ENCODE measurements at places on chromosomes 11 and 22. TPM values are rescaled to one million over a fixed set of nuclear protein-coding genes. Genes with fewer than 3 reads are reported as not detected.

FBXO3 gene
- 22.6 TPM for total RNA-seq

ZNF214 gene
- 2.4 TPM for total RNA-seq

DNA sequence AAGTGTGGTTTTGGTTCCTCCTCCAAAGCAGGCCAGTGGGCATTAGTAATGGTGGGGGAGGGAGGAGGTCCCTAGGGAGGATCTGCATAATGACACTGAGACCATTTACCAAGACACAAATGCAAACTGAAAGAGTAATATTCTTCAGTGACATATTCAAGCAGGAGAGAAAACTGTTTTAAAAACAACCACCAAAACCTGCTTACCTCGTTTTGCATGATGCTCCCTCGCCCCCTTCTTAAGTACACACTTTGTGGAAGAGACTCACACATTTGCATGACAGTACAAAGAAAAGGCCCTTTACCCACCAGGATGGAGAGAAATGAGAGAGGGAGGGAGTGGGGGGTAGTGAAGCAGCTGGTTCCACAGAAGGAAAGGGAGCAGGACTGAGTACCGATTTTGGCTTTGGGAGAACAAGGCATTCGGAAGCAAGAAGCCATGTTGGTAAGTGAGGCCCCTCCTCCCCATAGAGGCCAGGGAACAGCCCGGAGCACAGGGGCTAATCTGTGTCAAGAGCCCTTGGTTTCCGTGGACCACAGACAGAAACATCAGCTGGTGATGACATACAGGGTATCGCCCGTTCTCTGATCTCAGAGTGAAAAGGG is 13.0 kb upstream of the OPCML start:
- peaks cover 34% of the 10 kb centered on the region for H3K4me1 ChIP-seq
- H3K27ac ChIP-seq, result no peak overlapping the region
- H3K4me3 ChIP-seq, result no peak overlapping the region
- DNase-seq, result no peak
- H3K27me3 ChIP-seq, result peaks cover 10% of the 10 kb centered on the region

DNA sequence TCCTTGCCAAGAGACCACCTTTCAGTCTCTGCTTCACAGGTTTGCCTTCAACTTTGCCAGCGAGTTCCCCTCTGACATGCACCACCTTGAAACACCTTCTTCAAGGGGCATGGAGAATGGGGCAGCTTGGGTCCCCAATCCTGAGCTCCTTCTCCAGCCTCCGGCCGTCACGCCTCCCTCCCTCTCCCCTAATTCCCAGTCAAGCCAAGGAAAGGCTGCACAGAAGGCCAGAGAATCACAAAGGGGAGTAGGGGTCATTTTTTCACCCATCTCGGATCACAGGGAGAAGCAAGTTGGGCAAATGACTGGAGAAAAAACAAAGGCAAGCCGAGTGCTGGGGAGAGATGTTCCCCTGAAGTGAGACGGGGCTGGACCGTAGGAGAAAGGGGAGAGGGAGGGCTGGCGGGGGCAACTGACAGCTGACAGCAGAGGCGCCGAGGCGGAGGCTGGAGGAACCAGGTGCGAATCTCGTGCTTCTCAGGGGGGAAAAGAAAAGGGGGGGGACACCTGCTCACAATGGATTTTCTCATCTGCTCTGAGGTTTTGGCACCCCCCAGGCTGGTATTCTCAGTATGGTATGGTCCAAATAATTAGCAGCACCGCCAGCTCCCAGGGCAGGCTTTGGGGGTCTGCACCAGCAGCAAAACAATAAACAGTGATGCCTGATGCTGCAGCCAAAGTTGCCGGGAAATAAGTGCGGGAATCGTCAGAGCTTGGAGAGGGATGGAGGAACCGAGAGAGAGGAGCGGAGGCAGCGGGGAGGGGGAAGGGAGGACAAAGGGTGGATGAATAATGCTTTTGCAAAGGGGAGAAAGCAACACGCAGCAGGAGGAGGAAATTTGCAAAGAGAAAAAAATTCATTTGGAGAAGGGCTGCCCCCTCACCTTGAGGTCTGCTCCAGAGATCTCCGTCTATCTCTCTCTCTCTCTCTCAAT is 644 bp downstream of the YPEL4 start:
- peaks cover 32% of the 10 kb centered on the region for H3K27me3 ChIP-seq
- peaks cover 72% of the 10 kb centered on the region for H3K4me1 ChIP-seq
- peak overlapping the region; percentile 83 for H3K27ac ChIP-seq
- no peak for DNase-seq
- peaks cover 3% of the 10 kb centered on the region for H3K36me3 ChIP-seq

- no peak overlapping the region for H3K4me3 ChIP-seq
- no peaks in the 10 kb centered on the region for H3K36me3 ChIP-seq
- DNase-seq, result peak; percentile 56
- peaks cover 8% of the 10 kb centered on the region for H3K27me3 ChIP-seq
Measured at GRCh38 chr11:70580036-70580805, 181.9 kb downstream of the CTTN start.

GRCh38 chr22:24189249-24190158 is 8.2 kb downstream of the SUSD2 start:
- no peaks in the 10 kb centered on the region for H3K36me3 ChIP-seq
- peak; percentile 82 for DNase-seq
- H3K27me3 ChIP-seq, result peaks cover 6% of the 10 kb centered on the region
- H3K27ac ChIP-seq, result no peak overlapping the region

DNA sequence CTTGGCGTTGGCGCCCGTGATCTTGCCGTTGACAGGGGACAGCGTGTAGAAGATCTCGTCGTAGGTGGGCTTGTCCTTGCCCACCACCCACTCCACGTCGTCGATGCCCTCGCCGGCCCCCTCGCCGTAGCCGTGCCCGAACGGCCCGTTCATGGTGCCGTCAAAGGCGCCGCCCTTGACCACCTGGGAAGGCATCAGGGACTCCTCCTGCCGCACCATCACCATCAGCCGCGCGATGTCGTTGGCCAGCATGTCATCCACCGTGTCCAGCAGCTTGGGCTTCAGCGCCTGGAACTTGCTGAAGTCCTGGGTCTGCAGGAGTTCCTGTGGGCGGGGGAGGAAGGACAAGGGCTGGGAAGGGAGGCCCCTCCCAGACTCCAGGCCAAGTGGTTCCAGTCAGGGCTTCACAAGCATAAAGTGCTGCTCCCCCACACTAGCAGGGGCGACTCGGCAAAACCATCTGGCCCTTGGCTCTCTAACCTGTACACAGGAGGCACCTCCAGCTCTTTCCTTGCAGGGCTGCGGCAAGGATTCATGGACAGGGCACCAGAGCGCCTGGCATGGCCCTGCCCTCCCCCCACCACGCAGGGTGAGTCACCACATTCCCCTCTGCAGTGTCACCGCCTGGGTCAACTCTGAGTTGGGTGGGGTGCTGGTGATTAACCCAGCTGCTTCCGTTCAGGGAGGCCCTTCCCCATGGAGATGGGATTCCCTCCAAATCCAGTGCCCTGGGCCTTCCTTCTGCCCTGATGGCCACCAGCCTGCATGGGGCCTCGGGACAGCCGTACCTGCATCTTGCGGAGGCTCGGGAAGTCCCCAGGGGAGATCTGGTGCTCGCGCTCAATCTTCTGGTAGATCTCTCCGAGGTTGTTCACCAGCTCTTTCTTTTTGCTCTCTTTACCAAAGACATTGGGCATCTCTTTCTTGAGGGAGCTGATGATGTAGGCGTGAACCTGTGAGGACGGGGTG is 10.4 kb upstream of the CDC42BPG start:
- H3K27ac ChIP-seq, result no peak overlapping the region
- peak overlapping the region; percentile 34 for H3K4me3 ChIP-seq
- H3K4me1 ChIP-seq, result peaks cover 3% of the 10 kb centered on the region

- no peak overlapping the region for H3K4me3 ChIP-seq
- peaks cover 5% of the 10 kb centered on the region for H3K27me3 ChIP-seq
- H3K4me1 ChIP-seq, result peaks cover 3% of the 10 kb centered on the region
- H3K36me3 ChIP-seq, result no peaks in the 10 kb centered on the region
- H3K27ac ChIP-seq, result no peak overlapping the region
- DNase-seq, result no peak
Measured at GRCh38 chr22:19805821-19806212, 45.2 kb downstream of the TBX1 start.

DNA sequence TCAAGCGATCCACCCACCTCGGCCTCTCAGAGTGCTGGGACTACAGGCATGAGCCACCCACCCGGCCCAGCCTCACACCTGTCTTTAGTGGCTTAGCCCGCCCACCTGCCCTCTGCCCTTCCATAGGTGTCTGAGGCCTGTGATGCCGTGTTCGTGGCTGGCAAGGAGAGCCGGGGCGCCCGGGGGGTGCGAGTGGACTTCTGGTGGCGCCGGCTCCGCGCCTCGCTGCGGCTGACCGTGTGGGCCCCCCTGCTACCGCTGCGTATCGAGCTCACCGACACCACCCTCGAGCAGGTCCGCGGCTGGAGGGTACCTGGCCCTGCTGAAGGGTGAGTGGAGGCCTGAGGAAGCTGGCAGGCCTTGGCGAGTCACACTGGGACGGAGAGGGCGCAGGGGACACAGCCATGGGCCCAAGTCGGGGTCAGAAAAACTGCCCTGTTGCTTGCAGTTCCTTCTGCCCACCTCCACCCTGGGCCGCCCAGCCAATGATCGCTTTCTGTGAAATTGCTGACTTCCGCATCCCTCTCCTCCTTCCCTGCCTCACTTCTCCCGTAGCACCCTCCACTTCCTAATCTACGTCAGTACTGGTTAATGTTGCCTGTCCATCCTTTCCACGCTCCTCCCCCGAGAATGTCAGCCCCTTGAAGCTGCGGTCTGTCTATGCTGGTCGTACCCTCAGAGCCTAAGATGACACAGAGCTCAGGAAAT is 9.3 kb downstream of the TMEM132A start:
- no peak overlapping the region for H3K27ac ChIP-seq
- peaks cover 10% of the 10 kb centered on the region for H3K27me3 ChIP-seq
- H3K4me3 ChIP-seq, result peak overlapping the region; percentile 11
- H3K4me1 ChIP-seq, result peaks cover 4% of the 10 kb centered on the region

GRCh38 chr22:39724857-39725256 is 154.3 kb downstream of the CACNA1I start:
- H3K4me1 ChIP-seq, result peaks cover 4% of the 10 kb centered on the region
- H3K27me3 ChIP-seq, result peaks cover 5% of the 10 kb centered on the region
- no peaks in the 10 kb centered on the region for H3K36me3 ChIP-seq
- no peak overlapping the region for H3K27ac ChIP-seq
- no peak for DNase-seq
- no peak overlapping the region for H3K4me3 ChIP-seq

ZNF280B gene
- total RNA-seq, result 6.8 TPM

POLR2F gene
- total RNA-seq, result 58.9 TPM

GRCh38 chr22:48486558-48486957 is 1341.1 kb downstream of the BRD1 start:
- H3K4me3 ChIP-seq, result no peak overlapping the region
- H3K36me3 ChIP-seq, result peaks cover 4% of the 10 kb centered on the region
- no peak for DNase-seq
- peaks cover 6% of the 10 kb centered on the region for H3K4me1 ChIP-seq
- no peak overlapping the region for H3K27ac ChIP-seq
- H3K27me3 ChIP-seq, result peaks cover 9% of the 10 kb centered on the region

CYTH4 gene
- total RNA-seq, result 0.33 TPM

DNA sequence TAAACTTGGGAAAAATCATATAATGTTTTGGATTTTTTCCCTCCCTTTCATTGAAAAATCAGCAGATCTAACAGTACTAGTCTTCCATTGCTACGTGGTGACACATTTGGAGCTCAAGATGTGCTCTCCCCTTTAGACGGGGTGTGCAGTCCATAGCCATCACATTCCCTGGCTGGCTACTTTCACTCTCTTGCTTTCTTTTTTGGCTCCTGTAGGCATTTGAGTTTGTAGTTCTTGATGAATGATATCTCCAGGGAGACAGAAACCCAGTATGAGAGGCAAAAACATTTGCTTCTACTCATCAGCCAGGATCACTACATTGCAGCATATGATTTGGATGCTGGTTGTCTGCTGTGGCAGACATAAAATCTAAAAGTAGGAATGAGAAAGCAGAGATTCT is 12.1 kb downstream of the CCDC81 start:
- H3K27me3 ChIP-seq, result no peaks in the 10 kb centered on the region
- no peak overlapping the region for H3K27ac ChIP-seq
- no peaks in the 10 kb centered on the region for H3K36me3 ChIP-seq
- peaks cover 4% of the 10 kb centered on the region for H3K4me1 ChIP-seq
- H3K4me3 ChIP-seq, result no peak overlapping the region

DNA sequence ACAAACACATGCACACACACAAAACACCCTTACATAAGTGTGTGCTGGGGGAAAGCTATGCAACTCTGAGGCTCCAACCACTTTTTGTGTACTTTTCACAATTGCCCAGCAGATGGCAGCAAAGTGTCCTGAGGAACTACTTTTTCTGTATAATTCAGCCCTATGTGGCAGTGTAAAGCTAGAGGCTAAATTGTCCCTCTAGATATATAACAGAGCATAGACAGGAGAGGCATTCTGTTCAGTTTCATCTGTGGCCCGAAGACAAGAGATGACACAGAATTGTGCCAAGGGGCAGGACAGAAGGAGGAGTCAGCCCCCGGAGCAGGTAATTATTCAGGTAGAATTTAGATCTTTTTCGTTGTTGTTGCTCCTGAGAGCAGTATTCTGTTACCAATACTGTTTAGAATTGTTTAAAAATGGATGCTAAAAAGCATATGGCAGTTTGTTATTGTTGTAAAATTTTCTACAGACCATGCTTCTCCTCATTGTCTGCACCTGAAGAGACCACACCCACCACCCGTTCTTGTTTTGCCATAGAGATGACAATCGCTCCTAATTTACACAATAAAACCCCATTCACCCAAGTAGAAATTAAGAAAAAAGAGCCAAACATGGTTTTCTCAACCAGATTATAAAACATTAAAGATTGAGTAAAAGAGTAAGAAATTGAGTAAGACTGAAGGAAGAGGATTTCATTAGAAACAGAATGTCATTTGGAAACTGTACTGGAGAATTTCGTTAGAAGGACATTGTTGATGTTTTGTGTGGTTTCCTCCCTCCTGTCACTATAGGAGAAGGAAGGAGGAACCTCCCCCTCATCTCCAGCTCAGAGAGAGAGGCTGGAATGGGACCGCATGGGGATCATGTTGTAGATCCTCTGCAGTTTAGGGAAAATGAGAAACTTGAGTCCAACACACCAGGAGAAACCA is 14.5 kb upstream of the MS4A7 start:
- no peak overlapping the region for H3K4me3 ChIP-seq
- H3K27me3 ChIP-seq, result peaks cover 2% of the 10 kb centered on the region
- peak; percentile 72 for DNase-seq

DNA sequence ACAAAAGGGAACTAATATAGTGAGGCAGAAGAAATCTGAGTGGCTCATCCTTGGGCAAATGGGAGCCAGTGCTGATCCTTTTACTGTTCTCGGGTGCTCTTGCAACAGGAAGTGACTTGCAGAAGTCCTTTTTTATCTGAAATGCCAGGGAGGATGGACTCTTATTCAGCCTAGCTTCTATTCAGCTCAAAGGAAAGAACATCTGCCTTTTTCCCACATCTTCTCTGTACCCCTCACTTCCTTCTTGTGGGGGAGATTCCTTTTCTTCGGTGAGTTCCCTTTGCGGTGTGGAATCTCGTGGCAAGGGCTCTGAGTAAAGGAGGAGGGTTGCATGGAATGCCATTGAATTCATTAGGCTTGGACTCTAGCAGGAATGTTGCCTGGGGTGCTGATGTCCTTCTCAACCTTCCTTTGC is 76.2 kb downstream of the ZBTB16 start:
- H3K27ac ChIP-seq, result no peak overlapping the region
- H3K4me1 ChIP-seq, result peaks cover 43% of the 10 kb centered on the region
- no peak for DNase-seq

Measured in endothelial cell (in vitro differentiated cells).